ENCODE measurements at places on chromosomes 2 and 18.

DNA sequence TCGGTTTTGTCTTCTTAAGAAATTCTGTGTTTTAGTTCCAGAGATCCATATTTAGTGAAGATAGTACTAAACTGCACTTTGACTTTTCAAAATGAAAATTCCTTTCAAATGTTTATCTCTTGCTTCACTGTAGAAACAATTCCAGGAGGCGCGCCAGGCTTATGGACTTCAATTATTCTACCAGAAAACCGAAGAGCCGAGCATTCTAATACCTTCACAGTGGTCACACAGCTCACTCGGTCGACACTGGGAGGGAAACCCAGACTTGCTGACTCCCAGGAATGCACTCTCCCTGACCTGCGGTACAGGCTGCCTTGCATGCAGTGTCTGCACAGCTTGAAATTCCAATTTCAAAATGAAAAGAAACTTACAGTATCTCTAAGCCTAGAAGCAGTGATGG, 119.9 kb upstream of the PIEZO2 start:
- DNase-seq = no peak

- no peak for DNase-seq
Measured at GRCh38 chr18:12811191-12811950, 72.7 kb downstream of the PTPN2 start.

GRCh38 chr2:45380131-45380836, 230.8 kb downstream of the SRBD1 start:
- DNase-seq = no peak

DNA sequence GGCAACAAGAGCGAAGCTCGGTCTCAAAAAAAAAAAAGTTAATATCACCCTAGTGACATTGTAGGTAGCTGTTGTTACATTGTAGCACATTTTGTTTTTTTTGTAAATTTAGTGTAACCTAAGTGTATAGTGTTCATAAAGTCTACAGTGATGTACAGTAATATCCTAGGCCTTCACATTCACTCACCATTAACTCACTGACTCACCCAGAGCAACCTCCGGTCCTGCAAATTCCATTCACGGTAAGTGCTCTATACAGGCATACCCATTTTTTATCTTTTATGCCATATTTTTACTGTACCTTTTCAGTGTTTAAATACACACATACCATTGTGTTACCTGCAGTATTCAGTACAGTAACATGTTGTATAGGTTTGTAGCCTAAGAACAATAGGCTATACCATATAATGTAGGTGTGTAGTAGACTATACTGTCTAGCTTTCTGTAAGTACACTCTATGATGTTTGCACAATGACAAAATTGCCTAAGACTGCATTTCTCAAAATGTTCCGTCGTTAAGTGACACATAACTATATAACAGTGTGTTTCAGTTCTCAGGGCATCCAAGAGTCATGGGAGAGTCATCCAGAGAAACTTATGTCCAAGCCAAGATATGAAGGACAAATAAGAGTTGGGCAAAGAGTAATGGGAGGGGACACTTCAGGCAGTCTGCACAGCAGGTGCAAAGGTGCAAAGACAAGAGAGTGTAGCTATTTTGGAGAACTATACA, 68.4 kb downstream of the TANK start:
- no peak for DNase-seq

GRCh38 chr2:8379549-8379948, 302.3 kb upstream of the ID2 start:
- DNase-seq = no peak

DNA sequence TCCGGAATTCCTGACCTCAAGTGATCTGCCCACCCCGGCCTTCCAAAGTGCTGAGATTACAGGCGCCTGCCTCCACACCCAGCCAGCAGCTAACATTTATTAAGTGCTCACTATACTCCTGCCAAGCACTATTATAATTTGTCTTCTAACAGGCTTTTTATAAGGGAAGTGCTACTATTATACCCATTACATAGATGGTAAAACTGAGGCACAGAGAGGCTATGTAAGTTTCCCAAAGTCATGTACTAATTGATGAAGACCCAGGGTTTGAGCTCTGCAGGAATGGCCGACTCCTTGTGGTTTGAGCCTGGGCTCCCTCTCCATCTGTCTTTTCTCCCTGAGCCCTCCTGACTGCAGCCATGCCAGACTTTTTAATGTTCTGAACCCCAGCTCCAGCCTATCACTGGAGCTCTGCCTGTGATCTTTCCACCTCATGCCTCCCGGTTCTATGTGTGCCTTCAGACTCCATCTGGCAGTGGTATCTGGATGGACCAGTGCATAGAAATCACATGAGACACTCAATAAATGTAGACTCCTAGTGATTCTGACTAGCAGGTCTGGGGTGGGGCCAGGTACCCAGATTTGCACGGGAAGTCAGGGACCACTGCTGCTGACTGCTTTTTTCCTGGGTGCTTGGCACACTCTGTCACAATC, 197.1 kb downstream of the NEDD4L start:
- DNase-seq = no peak

DNA sequence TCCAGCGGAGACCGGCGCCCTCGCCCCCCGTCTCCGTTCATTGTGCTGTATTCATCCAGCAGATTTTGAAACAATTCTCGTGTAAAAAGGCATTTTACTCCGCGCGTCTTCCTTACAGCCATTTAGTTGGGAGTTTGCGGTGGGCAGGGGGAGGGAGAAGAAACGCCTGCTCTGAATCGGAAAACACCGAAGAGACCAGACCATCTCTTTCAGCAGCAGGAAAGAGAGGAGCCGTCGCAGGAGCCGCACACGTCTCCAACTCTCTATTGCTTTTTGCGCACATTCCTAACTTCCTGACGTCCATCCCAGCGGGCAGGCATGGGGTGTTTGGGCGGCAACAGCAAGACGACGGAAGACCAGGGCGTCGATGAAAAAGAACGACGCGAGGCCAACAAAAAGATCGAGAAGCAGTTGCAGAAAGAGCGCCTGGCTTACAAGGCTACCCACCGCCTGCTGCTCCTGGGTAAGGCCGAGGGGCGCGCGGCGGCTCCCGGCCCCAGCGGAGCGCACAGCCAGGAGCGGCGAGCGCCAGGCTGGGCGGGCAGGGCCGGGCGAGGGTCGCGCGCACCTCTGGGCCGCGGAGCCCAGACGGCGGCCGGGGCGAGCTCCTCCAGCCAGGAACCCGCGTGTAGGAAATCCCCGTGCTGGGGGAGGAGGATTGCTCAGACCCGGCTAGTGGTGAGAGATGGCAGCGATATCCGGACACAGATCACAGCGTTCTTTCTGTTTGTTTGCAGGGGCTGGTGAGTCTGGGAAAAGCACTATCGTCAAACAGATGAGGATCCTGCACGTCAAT, 63.2 kb downstream of the GNAL start:
- no peak for DNase-seq

GRCh38 chr2:119126650-119127049, 31.9 kb downstream of the C1QL2 start:
- DNase-seq = peak; percentile 47

DNA sequence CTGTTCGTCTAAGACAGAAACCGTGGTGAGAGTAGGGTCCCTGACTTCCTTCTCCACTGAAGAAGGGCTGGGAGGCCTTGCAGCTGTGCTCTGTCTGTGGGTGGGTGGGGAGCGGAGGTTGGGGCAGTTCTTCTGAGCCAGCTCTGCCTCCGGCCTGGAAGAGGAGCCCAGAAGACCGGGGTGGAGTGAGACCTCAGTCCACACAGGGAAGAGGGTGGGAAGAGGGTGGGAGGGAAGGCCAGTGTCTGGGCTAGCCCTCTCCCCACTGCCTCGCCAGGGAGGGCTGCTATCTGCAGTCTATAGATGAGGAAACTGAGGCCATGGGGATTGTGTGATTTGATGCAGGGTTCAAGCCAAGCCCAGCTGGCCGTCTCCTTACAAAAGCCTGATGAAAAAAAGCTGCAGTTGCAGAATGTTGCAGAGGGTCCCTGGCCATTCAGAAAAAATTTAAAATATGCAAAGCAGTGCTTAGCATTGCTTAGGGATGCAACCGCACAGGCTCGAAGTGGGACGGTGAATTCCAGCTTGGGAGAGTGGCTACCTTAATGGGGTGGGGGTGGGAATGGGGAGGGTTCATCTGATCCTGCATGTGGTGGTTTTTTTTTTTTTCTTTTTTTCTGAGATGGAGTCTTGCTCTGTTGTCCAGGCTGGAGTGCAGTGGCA, 181.6 kb upstream of the HS6ST1 start:
- DNase-seq = no peak

GRCh38 chr2:162734866-162735265, 103.7 kb downstream of the KCNH7 start:
- DNase-seq = no peak

GRCh38 chr2:159153463-159153862, 133.0 kb downstream of the WDSUB1 start:
- DNase-seq = peak; percentile 19

DNA sequence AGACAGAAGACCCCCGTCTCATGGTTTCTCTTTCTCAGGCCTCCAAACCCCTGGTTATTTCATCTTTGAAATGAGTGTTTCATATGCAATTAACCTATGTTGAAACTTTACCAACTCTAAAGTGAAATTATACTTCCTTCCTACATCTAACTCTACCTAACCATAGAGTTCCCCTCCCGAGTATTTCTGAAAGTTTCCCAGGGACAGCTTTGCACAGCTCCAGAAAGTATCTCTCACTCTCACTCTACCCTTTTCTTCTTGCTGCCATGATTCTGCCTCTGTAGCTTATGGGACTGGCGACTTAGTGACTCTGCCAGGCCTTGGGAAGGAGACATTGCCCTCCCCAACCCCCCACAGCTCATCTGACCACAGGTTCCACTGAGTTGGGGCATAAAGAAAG, 107.9 kb downstream of the B3GNT2 start:
- DNase-seq = no peak

DNA sequence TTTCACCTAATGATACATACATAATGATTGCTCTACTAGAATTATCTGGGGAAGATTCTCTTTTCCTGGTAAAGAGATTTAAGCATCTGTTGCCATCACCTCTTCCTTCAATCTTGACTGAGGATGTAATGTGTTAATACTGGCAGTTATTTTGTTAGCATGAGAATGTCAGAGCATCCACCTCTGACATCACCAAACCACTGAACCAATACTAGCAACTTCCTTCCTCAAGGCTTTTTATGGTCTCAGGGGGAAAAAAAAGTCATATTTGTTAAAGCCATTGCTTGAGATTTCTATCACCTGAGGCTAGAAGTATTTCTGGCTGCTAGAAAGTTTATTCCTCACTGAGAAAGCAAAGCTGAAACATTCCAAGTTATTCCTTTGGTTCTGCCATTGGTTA, 48.5 kb downstream of the DSEL start:
- no peak for DNase-seq

DNA sequence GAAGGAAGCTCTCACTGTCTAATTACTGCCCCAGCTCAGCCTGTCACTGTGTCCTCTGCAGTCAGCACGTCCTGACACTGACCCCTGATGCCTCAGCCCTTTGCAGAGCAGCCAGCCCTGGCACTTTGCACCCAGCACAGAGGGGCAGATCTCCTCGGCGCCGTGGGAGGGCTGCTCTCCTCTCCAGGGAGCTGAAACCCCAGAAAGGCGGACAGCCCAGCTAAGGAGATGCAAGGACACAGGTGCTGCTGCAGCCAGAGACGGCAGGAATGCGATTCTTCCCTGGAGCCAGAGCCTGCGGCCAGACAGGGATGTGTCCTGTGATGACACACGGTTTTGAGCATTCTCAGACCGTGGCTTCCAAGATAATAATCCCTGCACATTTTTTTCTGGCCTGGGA, 34.5 kb upstream of the SIX3 start:
- no peak for DNase-seq

DNA sequence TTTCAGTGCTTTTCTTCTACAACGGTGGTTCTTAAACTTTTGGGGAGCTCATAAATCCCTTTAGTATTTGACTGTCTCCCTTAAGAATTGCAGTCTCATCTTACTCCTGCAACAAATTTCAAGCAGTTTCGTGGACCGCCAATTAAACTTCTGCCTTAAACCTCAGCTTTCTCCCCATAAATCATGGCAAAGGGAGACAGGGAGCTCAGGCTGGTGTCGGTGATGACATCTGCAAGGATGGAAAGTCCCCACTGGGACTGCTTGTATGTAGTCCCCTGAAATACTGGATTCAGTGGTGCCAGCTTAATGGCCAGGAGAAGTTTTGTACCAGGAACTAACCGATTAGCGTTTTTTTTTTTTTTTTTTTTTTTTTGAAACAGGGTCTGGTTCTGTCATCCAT, 148.7 kb upstream of the ITGA6 start:
- no peak for DNase-seq

- DNase-seq = no peak
Measured at GRCh38 chr2:237161189-237161588, 75.5 kb downstream of the COPS8 start.

GRCh38 chr2:168365094-168365621, 90.9 kb upstream of the CERS6 start:
- no peak for DNase-seq

GRCh38 chr2:173307293-173307692, 47.4 kb upstream of the CDCA7 start:
- DNase-seq = no peak
